ENCODE measurements at places on chromosomes 16 and 17.

GRCh38 chr17:33667052-33667509 is 374.0 kb upstream of the ASIC2 start:
- DNase-seq: no peak

- peak; percentile 28 for DNase-seq
These were observed 424 bp downstream of the C17orf100 start for GRCh38 chr17:6651919-6652452.

DNA sequence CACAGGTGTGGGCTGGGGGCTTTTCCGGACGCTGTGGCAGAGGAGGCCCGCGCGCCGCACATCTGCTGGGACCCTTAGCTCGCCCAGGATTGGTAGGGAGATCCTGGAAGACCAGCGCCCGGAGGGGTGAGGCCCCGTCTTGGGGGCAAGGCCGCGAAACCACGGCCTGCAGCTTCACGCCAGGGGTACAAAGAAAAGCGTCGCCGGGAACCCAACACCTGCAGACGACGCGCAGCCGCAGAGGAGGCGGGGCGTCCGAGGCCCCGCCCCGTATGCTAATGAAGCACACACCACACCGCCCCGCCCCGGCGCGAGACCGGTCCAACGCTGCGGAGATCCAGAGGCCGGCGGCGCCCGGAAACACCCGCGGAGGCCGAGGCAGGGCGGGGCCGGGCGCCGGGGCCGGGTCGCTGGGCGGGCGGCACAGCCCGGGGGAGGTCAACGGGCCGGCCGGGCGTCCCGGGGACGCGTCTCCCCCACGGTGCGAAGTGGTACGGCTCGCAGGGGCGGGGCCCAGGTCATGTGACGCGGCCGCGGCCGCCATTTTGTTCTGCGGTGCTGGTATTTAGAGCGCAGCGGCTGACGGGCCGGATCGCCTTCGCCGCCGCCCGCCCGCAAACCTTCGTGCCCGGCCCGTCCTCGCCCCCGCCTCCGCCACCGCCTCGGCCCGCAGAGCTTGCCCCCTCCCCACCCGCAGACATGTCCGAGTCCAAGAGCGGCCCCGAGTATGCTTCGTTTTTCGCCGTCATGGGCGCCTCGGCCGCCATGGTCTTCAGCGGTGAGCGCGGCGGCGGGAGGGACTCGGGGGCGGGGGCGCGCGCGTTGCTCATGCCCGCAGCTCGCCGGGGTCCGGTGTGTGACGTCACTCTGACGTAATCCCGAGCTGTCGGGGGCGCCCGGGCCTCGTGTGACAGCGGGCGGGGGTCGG is at the start of gene ATP6V0C:
ATP6V0C (plus strand) TSS at position 548 of the 928 bp plus-strand sequence; CDS start at position 700, 152 bp downstream.
- peak; percentile 89 for DNase-seq

GRCh38 chr16:28324235-28324886 is 32.0 kb downstream of the SBK1 start:
- DNase-seq: no peak

- no peak for DNase-seq
These were observed 218.2 kb downstream of the TMEM114 start for GRCh38 chr16:8372141-8372540.

GRCh38 chr17:20999841-21000532 is 42.8 kb downstream of the USP22 start:
- no peak for DNase-seq

DNA sequence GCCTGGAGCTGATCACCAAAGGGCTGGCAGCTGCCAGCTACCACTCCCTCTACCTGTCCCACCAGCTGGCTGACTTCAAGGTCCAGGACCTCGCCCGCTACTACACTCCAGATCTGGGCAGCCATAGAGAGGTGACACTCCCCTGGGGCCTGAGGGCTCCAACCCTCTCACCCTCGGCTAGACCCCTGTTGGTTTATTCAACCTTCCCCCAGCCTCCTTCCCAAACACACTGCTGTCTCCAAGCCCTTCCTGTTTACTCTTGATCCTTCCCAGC is 18.0 kb downstream of the ALOX12B start:
- DNase-seq: no peak

DNA sequence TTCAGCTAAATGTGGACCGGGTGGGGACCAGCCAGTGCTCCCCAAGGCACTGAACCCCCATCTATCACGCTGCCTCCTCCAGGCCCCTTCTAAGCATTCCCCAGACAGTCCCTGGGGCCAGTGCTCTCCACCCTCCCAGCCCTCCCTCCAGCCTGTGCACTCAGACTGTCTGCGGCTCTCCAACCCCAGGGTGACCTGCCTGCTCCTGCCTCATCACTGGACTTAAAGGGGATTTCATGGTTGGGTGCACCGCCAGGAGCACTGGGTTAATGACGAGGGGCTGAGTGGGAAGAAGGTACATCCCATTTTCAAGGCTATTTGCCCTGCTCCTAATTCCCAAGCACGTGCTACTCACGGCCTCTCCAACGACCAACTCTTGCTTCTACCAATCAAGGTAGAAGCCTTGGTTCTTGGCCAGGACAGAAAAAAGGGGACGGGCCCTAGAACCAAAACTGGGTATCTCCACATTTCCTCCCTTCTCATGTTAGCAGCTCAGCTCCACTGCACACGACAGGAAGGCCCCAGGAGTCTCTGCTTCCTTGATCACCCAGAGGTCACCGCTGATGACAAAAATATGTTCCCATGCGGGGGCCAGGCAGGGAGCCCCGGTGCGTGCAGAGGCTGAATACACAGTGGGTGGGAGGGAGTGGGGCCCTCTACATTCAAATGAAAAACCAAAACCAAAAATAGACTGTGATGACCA is 3.5 kb upstream of the ABR start:
- DNase-seq: no peak

DNA sequence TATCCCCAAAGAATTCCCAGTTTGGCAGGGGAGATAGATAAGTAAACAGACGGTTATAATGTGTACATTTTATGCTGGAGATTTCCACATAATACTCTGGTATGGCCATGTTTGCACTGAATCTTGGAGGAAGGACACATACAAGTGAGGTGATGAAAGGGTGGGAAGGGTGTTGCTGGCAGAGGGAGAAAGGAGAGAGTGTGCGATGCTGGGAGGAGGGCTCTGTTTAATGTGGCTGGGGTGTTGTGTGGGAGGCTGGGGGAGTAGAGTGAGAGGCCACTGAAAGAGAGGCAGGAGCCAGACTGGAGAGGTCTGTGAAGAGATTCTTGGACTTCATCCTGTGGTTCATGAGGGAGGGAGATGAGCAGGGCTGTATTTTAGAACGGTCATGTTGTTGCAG is 87.6 kb downstream of the SPACA3 start:
- no peak for DNase-seq

GRCh38 chr17:69802045-69802740 is 272.8 kb upstream of the KCNJ16 start:
- no peak for DNase-seq

GRCh38 chr17:17691468-17692263 is 10.4 kb downstream of the RAI1 start:
- DNase-seq: no peak

DNA sequence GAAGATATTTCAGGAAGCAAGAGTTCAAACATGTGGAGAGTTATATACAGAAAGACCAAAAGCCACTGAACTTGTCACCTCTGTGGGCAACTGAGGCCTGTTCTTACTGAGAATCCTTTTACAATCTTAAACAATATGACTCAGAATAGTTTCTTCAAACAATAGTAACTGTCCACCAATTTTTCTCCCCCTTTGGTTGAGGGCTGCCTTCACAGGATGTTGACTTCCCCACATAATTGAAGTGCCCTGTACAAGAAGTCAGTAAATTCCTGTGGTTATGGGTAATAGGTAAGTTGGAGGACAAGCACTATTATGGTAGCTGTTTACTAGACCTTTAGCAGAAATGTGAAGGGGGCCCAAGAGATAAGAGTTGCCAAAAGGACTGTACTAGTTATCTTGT is 215.8 kb downstream of the CDH8 start:
- DNase-seq: peak; percentile 4

GRCh38 chr17:78359321-78359996 is 418 bp downstream of the SOCS3 start:
- DNase-seq: no peak

DNA sequence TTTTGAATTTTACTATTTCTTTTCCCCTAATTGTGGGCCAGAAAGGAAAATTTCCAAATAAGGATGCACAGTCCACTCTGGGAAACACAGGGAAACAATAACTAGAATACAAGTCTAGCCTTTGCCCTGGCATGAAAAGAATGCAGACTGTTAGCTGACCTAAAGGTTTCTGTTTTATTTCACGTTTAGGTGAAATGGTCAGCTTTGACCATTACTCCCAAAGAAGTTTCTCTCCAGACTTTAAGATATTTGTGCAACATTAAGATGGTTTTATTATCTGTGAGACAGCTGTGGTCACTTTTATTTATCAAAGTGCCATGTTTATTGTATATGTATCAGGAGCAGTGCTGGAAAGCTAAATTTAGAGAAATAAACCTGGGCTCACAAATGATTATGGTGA is 163.9 kb downstream of the SPECC1 start:
- DNase-seq: no peak

DNA sequence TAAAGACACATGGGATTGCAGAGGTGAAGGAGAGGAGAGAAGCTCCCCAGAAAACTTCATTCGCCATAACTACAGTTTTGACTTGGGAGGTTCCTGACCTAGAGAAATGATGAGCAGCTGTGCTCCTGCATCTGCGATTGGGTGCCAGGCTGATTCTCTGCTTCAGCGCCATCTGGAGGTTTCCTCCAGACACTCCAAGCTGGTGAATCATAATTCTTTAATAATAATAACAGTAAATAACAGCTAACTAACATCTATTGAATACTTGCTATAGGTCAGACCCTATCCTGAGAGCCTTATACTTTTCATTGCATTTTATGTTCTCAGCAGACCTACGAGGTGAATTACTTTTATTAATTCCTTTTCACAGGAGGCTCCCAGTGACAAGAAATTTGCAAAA is 575.8 kb downstream of the TOX3 start:
- DNase-seq: peak; percentile 23

DNA sequence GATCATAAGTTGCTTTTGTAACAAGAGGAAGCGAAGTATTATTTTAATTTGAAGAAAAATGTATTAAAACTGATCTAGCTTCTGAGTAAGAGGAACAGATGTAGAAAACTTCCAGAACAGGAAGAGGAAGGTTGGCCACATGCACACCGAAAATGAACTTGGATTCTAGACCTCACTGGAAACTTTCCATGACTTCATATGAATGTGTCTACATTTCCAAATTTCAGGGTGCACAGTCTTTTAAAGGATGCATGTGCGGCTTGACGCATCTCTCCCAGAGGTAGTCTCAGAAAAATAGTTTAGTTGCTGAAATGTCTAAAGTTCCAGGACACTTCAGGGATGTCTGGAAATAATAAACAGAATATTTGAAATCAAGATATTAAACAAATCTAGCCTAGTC is 275.1 kb upstream of the MYOCD start:
- no peak for DNase-seq

- DNase-seq: no peak
These were observed 15.9 kb upstream of the CLEC18C start for GRCh38 chr16:70157477-70158260.

DNA sequence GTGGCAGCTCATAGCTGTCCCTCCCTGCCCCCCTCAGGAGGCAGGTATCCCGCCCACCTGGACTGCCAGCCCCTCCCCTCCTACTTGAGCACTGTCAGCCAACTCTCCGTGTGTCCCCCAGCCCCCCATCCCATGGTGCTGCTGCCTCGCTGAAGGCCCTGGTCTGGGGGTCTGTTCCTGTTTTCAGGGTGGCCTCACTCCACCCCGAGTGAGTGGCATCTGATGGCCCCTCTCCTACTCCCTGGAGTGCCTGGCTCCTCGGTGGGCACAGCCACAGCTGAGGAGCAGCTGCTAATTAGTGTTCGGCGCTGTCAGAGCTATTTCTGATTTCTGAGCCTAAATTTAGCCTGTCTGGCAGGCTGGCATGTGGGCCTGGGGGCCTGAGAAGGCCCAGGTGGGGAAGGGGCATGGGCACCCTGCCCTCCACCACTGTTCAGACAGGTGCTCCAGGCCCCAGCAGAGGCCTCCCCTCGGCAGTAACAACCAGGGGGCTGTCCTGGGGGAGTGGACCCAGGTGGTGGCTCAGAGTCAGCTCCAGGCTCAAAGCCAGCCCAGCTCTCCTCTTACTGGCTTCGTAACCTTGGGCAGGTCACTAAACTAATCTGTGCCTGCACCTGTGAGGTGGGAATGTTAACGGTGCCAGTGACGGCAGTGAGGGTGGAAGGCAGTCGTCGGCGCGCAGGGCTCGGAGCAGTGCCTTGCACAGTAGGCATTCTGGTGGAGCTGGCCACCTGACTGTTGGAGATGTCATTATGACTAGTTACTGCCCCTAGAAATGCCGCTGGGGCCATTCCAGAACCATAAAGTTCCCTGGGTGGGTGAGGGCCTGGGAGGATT is 6.5 kb downstream of the FMNL1 start:
- no peak for DNase-seq

GRCh38 chr16:23306199-23307100 is 4.3 kb downstream of the SCNN1B start:
- no peak for DNase-seq

GRCh38 chr16:1818873-1819525 is 7.6 kb downstream of the HAGH start:
- DNase-seq: no peak

DNA sequence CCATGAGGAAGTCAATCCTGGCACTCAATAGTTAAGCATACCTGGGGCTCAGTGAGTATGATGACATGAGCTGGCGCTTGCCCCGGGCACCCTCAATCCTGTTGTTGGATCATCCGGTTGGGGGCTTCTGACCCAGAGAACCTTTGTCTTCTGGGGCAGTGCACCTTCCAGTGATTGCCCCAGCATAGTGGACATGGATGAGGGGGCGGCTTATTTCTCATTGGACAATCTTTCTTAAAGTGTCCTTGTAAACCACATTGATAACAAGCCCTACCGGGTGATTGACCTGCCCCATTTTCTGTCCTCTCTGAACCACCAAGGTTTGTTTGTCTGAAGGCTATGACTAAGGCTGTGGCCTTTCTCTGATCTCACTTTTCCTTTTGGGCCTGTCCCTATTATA is 18.2 kb downstream of the IGSF6 start:
- no peak for DNase-seq

- DNase-seq: no peak
These were observed 492.2 kb downstream of the WWOX start for GRCh38 chr16:78591682-78592103.

- DNase-seq: no peak
These were observed 1.9 kb downstream of the CEMP1 start for GRCh38 chr16:2529061-2529931.

- DNase-seq: peak; percentile 32
These were observed 514 bp downstream of the UBFD1 start for GRCh38 chr16:23557779-23558702.
